SIG-M5 (cell line): ENCODE measurements at places on chromosomes 7 and 10.

- no peak for DNase-seq
Measured at GRCh38 chr7:12436896-12437535, 33.4 kb upstream of the VWDE start.

DNA sequence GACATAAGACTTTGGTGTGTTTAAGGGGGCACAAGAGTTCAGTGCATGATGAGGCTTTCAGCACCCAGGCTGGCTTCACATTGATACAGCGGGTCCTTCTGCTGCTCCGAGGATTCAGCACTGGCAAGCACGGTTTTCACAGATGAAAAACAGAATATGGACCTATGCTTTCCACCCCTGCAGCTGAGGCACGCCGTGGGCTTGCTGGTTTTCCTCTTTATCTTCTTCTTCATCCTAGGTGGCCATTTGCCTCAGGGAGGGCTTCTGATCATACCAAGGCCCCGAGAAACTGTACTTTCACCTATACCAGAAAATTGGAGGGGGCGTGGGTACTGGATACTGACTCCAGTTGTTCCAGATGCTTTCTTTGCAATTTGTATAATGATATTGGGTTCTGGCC, 277.1 kb upstream of the ZNF32 start:
- DNase-seq = no peak

DNA sequence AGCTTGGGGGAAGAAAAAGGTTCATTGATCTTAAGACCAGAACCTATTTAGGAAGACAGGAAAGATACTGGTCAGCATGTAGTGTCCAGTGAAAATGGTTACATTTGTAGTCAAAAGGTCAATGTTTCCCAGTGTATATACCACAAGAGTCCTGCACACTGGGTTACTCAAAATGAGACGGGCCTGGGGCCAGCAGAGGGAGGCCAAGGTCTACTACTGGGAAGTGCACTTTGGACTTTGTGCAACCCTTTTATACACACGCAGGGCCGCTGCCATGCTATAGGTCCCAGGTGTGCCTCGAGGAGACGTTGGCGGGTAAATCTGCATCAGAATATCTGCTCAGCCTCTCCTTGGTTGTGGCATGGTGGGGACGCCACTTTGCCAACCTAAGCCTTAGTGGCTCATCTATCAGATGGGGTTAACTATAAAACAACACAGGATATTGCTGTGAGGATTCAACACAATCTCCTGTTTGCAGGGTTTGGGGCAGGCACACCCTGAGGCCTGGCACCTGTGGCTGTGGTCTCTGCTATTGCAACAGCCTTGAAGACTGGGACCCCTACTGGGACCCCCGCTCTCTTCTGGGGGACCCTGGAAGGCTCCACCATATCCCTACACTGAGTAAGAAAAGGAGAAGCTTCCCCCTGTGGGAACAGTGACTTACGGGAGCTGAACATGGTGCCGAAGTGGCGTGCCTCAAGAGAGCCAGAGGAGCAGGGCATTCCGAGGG, 19.7 kb downstream of the CLRN3 start:
- DNase-seq = no peak

- no peak for DNase-seq
Measured at GRCh38 chr10:44960482-44961229, 1.1 kb downstream of the RASSF4 start.

DNA sequence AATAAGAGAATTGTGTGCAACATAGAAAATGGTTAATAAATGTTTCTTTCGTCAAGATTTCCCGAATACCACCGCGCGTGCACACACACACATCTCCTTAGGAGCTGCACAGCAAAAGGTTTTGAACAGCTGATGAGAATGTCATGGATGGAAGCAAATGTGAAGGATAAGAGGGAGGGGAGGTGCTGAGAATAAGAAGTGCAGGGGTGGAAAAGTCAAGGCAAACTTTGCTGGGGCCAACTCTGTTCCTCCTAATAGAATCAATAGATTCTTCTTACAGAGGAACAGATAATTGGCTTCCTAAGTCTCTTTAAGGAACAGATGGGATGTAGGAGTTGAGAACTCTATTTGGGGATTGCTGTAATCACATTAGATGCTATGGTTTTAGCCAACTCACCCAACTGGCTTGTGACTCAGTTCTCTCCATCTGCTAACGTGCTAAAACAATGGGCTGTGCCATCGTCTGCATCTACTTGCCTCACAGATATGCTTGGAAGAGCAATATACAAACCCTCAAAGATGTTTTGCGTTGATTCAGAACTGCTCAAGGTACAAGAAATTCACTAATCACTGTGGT, 408.2 kb upstream of the CELF2 start:
- DNase-seq = no peak

DNA sequence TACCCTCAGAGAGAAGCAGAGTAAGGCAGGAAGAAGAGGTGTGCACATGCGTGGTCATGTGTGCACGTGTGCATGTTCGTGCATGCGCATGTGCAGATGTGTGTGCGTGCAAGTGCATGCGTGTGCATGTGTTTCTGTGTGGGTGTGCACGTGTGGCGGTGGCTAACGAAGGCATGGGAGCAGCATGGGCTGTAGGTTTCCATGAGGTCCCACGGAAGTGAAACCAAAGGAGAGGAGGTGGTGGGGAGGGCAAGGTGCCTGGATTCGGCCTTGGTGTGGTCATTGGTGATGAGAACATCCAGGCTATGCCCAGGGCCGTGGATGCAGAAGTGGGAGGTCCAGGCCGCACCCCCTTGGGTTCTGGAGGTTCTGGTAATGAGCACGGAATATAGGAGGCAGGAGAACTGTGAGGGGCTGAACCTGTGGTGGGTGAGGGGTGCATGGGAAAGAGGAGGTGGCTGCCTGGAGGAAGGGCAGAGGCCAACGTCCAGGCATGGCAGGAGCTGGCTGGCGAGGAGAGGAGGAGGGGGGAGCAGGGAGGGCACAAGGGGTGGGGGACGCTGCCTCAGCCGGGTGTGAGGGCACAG, 2.4 kb upstream of the INPP5A start:
- DNase-seq = no peak

- DNase-seq = no peak
Measured at GRCh38 chr7:156932006-156932405, 17.5 kb upstream of the NOM1 start.

- no peak for DNase-seq
Measured at GRCh38 chr7:69526570-69526969, 71.7 kb upstream of the AUTS2 start.

DNA sequence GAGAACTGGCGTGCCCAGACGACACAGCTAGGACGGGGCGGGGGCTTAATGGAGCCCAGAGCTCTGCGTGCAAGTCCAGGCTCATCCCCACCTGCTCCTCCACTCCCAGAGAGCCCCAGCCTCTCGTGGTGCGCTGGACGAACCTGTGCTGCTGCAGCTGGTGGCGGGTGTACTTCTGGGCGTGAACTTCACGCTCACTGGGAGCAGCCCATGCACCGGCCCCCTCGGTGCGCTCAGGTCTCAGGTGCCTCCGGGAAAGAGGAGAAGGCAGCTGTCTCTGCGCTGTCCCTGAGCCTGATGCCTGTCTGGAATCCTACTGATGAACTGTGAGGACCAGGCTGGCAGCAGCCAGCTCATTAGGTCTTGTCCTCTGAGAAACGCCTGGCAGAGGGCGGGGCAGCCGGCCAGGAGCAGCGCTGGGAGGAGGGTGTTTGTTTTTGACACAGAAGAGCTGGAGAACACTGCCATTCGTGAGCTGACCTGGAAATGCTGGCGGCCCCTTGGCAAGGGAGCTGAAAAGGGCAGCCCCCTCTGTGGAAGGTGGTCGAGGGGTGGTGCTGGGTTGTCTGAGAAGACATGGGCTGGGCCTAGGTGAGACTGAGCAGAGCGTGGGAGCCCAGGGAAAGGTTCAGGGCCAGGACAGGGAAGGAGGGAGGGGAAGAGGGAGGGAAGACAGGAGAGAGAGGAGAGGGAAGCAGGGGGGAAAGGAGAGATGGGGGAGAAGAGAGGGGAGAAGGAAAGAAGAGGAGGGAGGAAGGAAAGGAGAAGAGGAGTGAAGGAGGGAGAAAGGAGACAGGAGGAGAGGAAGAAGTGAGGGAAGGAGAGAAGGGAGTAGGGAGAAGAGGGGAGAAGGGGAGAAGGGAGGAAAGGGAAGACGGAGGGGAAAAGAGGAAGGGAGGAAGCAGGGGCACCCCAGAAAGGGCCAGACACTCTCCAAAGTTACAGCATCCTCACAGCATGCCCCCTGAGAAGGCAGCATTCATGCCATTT, 53.5 kb upstream of the TNS3 start:
- no peak for DNase-seq
